CD4-positive, alpha-beta T cell treated with Interleukin-10 for 1 hour (primary cell): ENCODE measurements at places on chromosomes 1 and 21.

GRCh38 chr21:34598931-34599400 is 15.9 kb downstream of the RCAN1 start:
- DNase-seq, result no peak

DNA sequence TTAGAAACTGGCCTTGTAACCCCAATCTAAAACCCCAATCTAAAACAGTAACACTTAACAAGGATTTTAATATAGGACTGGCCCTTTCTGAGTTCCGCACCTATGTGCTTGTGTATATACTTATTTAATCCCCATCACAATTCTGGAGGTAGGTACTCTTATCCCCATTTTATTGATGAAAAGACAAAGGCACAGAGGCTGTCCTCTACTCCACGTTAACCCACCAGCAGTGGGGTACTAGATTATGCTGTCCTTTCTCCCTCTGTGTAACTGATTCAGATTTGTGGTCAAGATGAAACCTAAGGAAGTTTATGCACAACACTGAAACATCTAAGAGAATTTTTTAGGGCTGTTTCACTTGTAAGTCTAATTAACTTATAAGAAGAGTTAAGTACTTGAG is 175.3 kb downstream of the RERE start:
- DNase-seq, result no peak

GRCh38 chr1:163055531-163055930 is 13.6 kb upstream of the RGS4 start:
- no peak for DNase-seq

GRCh38 chr1:1833916-1834325 is 55.7 kb upstream of the NADK start:
- DNase-seq, result no peak

GRCh38 chr1:91706140-91706957 is 179.6 kb downstream of the TGFBR3 start:
- DNase-seq, result no peak

GRCh38 chr1:56872597-56872996 is 18.0 kb downstream of the C8A start:
- no peak for DNase-seq

DNA sequence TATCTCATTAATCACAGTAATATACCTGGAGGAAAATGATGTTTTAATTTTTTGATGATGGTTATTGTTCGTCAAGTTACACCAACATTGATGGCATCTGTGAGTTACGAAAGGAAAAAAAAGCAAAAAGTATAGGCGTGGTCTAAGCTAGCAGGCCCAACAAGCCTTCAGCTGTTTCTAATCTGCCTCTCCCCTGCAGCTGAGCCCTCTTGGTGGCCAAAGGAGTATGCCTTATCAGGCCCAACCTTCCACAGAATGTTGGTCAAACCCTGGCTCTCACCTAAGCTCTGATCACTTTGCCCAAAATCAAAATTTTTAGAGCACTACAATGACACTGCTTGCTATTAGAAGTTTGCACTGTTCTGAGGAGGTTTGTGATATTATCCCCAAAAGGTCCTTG is 4.9 kb downstream of the C1orf105 start:
- no peak for DNase-seq

DNA sequence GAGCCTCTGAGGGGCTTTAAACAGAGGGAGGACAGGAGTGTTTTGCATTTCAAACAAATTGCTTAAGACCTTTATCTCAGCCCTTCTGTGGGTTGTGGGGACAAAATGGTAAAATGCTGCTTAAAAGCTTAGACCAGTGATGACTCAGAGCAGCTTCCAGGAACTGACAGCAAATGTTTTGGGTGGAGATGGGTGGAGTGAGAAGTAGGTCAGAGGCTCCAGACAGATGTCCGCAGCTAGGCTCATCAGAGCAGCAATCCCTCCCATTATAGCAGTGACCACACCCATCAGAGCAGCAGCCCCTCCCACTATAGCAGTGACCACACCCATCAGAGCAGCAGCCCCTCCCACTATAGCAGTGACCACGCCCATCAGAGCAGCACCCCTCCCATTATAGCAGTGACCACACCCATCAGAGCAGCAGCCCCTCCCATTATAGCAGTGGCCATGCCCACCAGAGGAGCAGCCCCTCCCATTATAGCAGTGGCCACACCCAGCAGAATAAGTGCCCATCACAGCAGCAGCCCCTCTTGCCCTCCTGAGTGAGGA is 532.2 kb downstream of the MATN1 start:
- DNase-seq, result peak; percentile 81

GRCh38 chr1:193213998-193214397 is 27.6 kb upstream of the B3GALT2 start:
- DNase-seq, result no peak

- no peak for DNase-seq
Measured at GRCh38 chr1:153358691-153358975, 979 bp downstream of the S100A9 start.

DNA sequence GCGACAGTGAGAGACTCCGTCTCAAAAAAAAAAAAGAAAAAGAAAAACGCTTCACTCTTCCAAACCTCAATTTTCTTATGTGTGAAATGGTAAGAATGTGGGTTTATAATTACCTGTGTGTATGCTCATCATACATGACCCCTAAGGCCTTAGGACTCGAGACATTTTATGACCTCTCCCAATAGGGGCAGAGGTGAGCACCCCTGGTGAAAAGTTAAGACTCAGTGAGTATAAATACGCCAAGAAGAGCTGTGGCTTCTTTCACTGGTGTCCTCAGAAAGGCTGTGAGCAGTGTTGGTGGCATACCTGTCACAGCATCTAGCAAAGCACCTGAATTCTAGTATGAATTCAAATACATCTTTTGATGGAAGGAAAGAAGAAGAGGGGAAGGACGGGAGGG is 7.8 kb upstream of the FCMR start:
- no peak for DNase-seq

DNA sequence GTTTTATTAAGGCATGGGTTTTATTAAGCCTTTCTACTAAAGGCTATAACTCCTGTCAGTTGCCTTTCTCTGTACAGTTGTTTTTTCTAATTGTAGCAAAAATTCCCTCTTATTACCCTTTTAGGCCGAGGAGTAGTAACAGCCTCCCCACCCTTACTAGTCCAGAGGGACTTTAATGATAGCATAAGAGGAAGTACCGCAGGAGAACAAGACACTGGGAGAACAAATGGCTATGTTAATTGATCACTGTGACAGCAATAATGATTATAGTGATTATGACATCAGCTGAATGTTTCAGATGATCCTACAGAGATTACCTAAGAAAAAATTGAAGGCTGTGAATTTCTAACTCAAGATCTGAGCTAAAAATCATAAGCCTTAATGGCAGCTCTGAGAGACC is 383.0 kb upstream of the PTBP2 start:
- DNase-seq, result no peak

DNA sequence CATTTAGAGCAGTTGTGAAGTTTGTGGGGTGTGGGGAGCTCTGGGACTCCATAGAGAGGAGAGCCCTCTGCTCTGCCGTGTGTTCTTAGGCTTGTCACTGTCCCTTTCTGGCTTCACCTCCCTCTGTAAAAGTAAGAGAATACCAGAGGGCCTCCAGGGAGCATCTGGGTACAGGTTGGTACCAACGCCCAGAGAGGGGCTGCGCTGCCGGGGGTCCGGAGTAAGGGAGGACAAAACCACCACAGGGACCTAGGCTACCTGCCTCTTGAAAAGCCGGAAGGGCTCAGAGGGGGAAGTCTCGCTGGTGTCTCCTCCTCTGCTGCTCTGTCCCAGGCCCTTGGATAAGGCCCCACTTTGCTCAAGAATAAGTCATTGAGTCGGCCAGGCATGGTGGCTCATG is 3.1 kb upstream of the TINAGL1 start:
- no peak for DNase-seq

DNA sequence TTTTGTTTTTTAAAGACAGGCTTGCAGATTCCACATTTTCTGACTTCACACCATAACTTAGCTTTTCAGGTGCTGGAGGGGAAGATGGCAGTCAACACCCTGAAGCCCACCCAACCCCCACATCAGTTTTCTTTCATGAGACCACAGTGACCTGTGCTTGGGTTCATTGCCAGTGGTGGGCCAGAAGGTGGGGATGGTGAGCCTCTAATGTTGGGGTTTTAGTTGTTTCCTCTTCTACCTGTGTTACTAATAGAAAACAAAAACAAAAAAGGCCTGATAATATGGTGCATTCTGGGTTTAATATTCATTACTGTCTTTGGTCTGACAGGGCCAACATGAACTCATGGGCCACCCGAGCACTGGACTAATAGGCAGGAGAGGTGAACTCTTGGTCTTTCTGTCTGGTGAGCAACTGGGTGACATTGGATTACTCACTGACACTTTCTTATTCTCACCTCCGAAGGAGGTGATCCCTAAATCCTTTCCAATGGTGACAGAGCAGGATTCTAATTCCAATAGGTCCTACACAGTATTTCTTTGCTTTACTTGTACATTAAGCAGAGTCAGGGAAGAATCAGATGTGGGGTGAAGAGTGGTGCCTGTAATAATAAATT is 132.8 kb downstream of the CLIC6 start:
- peak; percentile 38 for DNase-seq
